ENCODE measurements at places on chromosomes 13 and 19.

- no peak for DNase-seq
These were observed 49.2 kb downstream of the GADD45B start for GRCh38 chr19:2524840-2525723.

GRCh38 chr13:41960211-41960636 is 685 bp downstream of the VWA8 start:
- no peak for DNase-seq

DNA sequence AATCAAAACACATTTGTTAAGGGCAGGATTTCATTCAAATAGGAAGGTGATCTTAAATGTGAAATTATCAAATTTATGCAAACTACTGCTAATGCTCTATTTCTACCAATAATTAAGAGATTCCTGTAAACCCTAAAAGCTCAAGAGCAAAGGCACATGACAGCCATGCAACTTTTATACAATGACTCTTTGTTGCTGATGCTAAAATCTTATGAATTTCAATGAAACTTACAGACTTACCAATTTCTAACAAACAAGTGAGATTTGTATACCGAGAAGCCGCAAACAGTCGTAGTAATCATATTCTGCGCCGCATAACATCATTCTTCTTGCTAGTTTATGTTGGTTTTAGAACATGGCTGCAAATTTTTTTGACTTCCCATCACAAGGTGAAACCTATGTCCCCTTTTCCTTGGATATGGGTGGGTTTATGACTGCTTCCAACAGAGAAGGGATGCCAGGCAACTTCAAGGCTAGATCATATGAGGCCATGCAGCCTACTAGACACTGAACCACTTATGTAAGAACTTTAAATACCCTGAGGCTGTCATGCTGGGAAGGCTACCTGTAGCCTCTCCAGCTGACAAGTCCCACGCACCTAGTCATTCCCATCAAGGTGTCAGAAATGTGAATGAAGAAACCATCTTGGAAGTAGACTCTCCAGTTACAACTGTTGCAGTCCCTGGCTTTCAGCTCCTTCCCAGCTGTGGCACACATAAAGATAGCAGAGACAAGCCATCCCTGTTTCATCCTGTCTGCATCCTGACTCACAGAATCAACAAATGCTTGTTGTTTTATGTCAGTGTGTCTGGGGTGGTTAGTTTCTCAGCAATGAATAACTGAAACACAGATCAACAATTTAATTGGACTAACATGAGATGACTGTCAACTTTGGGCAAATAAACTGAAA is 42.0 kb downstream of the LNX2 start:
- DNase-seq: no peak

- no peak for DNase-seq
These were observed 8.2 kb upstream of the ZNF527 start for GRCh38 chr19:37362733-37363132.

Measured in heart right ventricle (tissue), 16 donors.